ENCODE measurements at places on chromosomes 13 and 19. TPM values are rescaled to one million over a fixed set of nuclear protein-coding genes. Genes with fewer than 3 reads are reported as not detected.

DNA sequence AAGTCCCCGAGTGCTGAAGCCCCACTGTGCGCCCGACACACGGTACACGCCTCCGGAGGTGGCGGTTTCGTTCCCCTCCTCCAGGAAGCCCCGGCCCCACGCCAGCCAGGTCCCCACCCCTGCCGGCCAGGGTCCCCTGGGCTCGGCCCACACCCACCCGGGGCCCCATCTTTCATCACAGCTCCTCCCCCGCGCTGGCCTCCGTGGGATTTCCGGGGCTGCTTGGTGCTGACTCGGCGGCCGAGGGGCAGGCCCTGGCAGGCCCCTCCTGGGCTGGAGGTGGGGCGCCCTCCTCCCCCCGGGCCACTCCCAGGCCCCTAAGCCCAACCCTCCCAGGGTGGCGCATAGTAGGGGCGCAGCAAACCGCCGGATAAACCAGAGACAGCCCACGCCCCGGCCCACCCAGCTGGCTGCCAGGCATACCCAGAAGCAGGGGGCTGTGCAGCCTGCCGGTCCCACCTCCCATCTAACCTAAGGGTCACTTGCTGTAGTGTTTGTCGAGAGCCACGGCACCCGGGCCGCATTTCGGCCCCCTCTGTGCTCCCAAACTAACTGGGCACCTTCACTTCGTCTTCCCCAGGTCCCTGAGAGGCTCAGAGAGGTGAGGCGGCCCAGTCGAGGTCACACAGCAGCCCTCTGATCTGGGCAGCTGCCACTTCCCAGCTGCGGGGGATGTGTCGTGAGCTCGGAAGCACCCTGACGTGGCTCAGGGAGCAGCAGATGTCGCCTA lies 6.6 kb downstream of the ZBTB7A start:
- DNase-seq: no peak

- DNase-seq: no peak
Observed at GRCh38 chr19:48874303-48875135, 2.3 kb downstream of the PPP1R15A start.

Gene FPR2
- polyA plus RNA-seq: 0.15 TPM

GRCh38 chr19:57269515-57270250 lies 10.6 kb upstream of the ZNF460 start:
- DNase-seq: no peak

- DNase-seq: no peak
Observed at GRCh38 chr13:109703250-109703649, 83.1 kb downstream of the IRS2 start.

GRCh38 chr19:5935473-5936291 lies 21.6 kb downstream of the CAPS start:
- DNase-seq: no peak

Gene PALM
- polyA plus RNA-seq: 73.4 TPM

GRCh38 chr13:81639984-81640582 lies 1299.2 kb upstream of the SPRY2 start:
- no peak for DNase-seq

GRCh38 chr19:46878613-46879375 lies 18.0 kb downstream of the ARHGAP35 start:
- no peak for DNase-seq
